Effector memory CD4-positive, alpha-beta T cell (primary cell): ENCODE measurements at places on chromosomes 3 and 15.
A peak's percentile ranks its signal among the peaks of the same experiment; 100 is the strongest.

- peaks cover 12% of the 10 kb centered on the region for H3K4me1 ChIP-seq
- no peak overlapping the region for H3K27ac ChIP-seq
- no peak overlapping the region for H3K4me3 ChIP-seq
- DNase-seq = no peak
- no peaks in the 10 kb centered on the region for H3K27me3 ChIP-seq
These were observed 17.5 kb upstream of the KCTD6 start for GRCh38 chr3:58474348-58474911.

DNA sequence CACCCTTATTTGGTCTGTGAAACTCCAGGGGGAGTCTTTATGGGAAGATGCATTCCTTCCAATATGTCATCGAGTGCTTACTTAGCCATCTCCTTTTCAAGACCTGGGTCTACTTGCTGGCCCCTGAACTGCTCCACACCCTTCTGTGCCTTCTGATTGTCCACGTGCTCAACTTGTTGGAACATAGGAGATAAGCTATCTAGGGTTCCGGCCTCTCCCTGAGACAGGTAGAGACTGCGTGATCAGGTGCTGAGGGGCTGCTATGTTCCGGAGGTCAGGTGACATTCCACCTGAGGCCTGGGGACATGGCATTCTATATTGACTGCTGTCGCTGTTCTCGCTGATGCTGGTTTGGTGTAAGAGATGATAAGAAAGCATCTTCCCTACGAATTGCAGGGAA lies 65.6 kb downstream of the ATP1B3 start:
- H3K4me3 ChIP-seq = no peak overlapping the region
- no peaks in the 10 kb centered on the region for H3K27me3 ChIP-seq
- DNase-seq = no peak
- no peaks in the 10 kb centered on the region for H3K4me1 ChIP-seq
- no peaks in the 10 kb centered on the region for H3K36me3 ChIP-seq

DNA sequence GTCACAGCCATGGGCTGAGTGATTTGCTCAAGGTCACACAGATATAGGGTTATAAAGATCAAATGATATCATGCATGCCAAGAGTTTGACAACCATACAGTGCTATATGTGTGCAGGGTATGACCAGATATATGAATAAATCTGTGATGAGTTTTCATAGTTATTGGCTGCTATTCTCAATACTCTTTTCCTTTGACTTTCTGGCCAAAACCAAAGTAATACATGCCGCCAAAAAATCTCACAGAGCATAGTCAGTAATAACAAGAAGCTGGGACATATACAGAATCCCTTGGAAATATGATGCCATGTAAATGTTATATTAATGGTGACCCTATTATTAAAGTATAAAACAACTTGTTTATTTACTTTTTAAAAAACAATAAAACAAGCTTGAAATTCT lies 11.6 kb upstream of the TSC22D2 start:
- no peak overlapping the region for H3K27ac ChIP-seq
- no peak overlapping the region for H3K4me3 ChIP-seq
- no peaks in the 10 kb centered on the region for H3K36me3 ChIP-seq

DNA sequence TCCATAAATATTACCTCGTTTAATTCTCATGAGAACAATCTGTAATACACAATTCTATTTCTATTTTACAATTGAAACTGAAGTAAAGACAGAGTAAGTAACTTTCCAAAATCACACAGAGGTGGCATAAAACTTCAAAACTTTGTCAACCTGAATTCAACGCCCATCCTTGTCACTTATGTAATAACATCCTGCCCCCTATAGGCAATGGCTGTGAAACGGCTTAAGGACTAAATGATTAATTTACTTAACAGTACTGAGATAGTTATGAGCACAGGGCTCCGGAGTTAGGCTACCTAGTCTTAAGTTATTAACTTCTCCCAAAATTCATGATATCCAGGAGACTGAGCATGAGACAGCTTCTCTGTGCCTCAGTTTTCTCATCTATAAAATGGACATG lies 293.1 kb upstream of the CHRM5 start:
- DNase-seq = no peak
- no peaks in the 10 kb centered on the region for H3K4me1 ChIP-seq
- no peak overlapping the region for H3K4me3 ChIP-seq
- no peaks in the 10 kb centered on the region for H3K36me3 ChIP-seq
- no peak overlapping the region for H3K27ac ChIP-seq

DNA sequence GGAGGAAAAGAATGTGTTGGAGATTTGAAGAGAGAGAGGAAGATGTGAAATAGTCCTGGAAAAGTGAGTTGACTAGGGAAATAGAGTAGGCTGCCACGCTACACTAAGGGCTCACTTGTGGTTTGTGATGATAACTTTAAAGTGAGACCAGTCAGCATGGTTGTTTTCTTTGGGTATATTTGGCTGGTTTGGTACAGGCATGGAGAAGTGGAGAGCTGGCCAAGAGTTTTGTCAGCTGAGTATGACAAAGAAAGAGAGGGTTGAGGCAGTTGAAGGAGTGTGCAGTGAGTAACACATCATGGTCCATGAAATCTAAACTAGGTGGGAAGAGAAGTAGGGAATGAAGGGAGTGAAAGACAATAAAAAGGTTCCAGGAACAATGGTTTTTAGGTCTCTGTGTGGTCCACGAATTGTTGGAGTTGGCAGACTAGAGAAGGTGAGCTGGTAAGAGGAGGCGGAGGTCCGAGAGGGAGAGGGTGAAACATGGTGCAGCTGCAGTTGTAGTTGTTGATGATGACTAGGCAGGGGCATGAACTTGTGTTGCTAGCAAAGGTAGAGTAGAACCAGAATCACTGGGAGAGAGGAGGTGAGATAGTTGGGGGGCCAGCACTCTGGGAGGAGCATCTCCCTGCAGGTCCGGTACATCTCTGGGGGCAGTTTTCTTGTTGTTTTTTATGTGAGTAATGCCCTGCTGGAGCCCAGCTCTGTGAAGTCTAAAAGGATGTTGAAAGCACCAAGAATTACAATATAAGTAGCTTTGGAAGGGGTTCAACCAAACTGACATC lies 21.0 kb downstream of the ZNF80 start:
- no peak for DNase-seq
- H3K36me3 ChIP-seq = no peaks in the 10 kb centered on the region

DNA sequence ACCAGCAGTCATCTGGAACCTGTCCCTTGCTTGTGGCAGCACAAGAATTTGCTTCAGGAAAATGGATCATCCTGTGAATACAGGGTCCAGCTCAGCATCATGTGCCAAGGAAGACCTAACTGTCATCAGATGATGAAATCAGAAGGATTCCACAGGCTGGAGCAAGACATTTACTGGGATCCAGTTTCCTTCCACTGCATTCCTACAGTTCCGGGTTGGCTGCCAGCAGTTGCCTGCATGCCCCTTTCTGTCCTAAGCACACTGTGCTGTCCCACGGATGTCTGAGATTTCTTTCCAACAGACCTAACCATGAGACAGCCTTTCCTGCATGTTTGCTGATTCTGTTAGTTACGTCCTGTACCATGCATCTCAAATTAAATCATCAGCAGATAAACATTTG lies 140.7 kb downstream of the IMPG2 start:
- no peak overlapping the region for H3K4me3 ChIP-seq
- H3K36me3 ChIP-seq = no peaks in the 10 kb centered on the region
- no peak for DNase-seq
- H3K27ac ChIP-seq = no peak overlapping the region
- no peaks in the 10 kb centered on the region for H3K27me3 ChIP-seq
- no peaks in the 10 kb centered on the region for H3K4me1 ChIP-seq

DNA sequence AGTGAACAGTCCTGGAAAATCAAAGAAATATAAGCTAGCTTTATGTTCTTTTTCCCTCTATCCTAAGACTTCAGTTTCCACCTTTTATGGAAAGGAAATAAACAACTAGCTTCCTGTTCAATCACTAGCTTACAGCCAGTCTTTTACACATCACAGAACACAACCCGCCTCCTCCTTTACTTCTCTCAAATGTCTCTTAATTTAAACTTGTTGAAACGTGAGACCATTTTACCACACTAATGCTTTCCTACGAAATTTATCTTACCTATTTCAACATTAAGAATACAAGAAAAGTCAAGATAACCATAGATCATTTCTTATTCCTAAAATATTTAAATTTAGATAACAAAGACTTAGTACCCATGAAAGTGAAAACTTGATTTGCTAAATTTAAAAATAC lies 6.2 kb downstream of the PRTG start:
- no peaks in the 10 kb centered on the region for H3K4me1 ChIP-seq
- H3K4me3 ChIP-seq = no peak overlapping the region
- H3K36me3 ChIP-seq = no peaks in the 10 kb centered on the region
- H3K27ac ChIP-seq = no peak overlapping the region
- peaks cover 7% of the 10 kb centered on the region for H3K27me3 ChIP-seq

DNA sequence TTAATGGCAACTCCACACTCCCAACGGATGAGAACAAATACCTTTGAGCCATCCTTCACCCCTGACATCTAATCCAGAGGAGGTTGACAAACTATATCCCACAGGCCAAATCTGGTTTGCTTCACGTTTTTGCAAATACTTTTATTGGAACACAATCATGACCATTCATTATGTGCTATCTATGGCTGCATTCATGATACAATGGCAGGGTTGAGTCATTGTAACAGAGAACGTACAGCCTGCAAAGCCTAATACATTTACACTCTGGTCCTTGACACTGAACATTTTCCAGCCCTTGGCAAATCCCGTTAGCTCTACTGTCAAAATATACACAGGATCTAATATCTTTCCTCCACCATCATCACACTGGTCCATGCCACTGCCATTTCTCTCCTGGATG lies 7.6 kb upstream of the PRICKLE2 start:
- no peaks in the 10 kb centered on the region for H3K36me3 ChIP-seq
- H3K27me3 ChIP-seq = no peaks in the 10 kb centered on the region
- H3K4me1 ChIP-seq = no peaks in the 10 kb centered on the region
- no peak for DNase-seq
- no peak overlapping the region for H3K4me3 ChIP-seq

DNA sequence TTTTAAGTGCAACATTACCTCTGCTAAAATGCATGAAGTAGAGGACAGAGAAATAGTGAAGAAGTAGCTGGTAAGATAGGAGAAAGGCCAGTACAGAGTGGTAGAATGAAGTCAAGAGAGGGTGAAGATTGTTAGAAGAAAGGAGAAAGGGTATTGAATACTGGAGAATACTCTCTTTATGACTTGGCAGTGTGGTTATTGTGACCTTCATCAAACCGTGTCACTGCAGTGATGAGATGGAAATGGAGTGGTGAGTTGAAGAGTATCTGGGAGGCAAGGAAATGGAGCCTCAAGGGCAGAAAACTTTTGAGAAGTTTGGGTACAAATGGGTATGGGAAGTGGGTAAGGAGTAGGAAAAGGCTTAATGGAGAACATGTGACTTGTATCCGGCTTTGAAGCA lies 24.7 kb downstream of the MINDY2 start:
- H3K27me3 ChIP-seq = no peaks in the 10 kb centered on the region
- H3K27ac ChIP-seq = no peak overlapping the region
- peaks cover 4% of the 10 kb centered on the region for H3K4me1 ChIP-seq

- peaks cover 22% of the 10 kb centered on the region for H3K36me3 ChIP-seq
- H3K4me3 ChIP-seq = no peak overlapping the region
- peak; percentile 67 for DNase-seq
- peaks cover 63% of the 10 kb centered on the region for H3K4me1 ChIP-seq
These were observed 62.1 kb downstream of the CAPN7 start for GRCh38 chr3:15268033-15268631.

DNA sequence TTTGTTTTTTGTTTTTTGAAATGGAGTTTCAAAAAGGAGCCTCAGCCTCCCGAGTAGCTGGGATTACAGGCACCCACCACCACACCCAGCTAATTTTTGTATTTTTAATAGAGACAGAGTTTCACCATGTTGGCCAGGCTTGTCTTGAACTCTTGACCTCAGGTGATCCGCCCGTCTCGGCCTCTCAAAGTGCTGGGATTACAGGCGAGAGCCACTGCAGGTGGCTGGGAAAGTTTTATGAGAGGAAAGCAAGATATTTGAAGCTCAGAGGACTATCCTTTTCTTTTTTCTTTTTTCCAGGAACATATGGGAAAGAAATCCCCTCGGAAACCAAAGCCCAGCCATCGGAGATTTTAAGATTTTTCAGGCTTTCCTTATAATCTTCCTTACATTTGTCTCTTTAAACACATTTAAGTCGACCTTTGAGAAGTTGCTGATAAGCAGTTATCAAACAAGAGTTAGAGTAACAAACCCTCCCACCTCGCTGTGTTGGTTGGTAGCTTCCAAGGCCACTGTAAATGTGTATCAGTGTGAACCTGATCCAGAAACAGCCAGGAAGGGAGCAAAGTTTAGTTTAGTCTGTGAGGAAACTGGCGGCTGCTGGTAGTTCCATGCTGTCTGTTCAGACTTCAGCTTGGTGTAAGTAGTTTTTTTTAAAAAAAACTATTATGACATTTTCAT lies 34.5 kb upstream of the MAP3K13 start:
- H3K27me3 ChIP-seq = no peaks in the 10 kb centered on the region
- no peak overlapping the region for H3K4me3 ChIP-seq
- no peaks in the 10 kb centered on the region for H3K4me1 ChIP-seq
- H3K27ac ChIP-seq = no peak overlapping the region

GRCh38 chr3:53790470-53790869 lies 55.7 kb downstream of the CHDH start:
- H3K27me3 ChIP-seq = peaks cover 2% of the 10 kb centered on the region
- H3K36me3 ChIP-seq = no peaks in the 10 kb centered on the region
- no peaks in the 10 kb centered on the region for H3K4me1 ChIP-seq
- H3K4me3 ChIP-seq = no peak overlapping the region
- DNase-seq = no peak

DNA sequence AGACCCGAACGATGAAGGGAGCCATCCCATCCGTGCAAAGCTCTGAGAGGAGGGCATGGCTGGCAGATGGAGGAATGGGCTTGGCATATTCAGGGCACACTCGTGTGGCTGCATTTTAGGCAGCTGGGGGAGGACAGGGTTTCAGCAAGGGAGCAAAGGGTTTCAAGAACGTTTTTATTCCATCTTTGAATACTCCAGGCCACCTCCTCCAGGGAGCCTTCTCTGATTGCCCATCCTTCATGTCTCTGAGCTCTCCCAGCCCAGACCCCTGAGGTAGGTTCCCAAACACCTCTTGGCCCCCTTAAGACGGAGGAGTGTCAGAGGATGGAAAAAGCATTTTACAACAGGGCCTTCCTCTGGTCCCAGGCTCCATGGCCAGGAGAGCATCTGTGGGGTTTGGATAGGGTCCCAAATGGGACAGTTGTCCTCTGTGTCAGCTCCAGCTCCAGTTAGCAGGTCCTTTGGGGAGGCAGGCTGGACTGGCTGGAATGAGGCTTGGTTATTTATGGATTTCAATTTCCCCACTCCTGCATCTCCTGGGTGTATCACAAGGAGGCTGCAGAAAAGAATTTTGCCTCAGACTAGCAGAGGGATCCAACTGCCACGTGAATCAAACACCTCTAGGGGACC lies 17.7 kb upstream of the SLC6A1 start:
- no peak overlapping the region for H3K4me3 ChIP-seq
- DNase-seq = no peak
- H3K36me3 ChIP-seq = no peaks in the 10 kb centered on the region
- H3K4me1 ChIP-seq = no peaks in the 10 kb centered on the region
- no peak overlapping the region for H3K27ac ChIP-seq

DNA sequence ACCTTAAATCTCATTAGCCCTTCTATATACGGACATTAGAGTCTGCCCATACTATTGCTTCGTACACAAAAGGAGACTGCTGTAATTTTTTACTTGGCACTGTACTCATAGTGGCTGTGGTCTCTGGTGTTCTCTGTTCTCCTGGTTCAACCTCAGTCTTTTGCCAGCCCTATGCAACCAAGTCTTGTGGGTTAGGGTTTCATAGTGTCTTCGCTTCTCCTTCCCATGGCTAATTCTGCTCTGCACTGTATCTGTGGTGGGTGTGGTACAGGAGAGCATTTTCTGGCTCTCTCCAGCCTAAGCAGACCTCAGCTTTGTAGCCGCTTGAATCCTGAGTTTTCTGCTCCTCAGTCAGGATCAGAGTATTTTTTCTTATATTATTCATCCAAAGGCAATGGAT lies 981.2 kb downstream of the SQOR start:
- DNase-seq = no peak
- no peaks in the 10 kb centered on the region for H3K4me1 ChIP-seq
- no peak overlapping the region for H3K4me3 ChIP-seq
- H3K27me3 ChIP-seq = no peaks in the 10 kb centered on the region
